ENCODE measurements at places on chromosomes 3 and 15.

- DNase-seq, result no peak
Measured at GRCh38 chr15:58228718-58229117, 90.5 kb downstream of the AQP9 start.

- no peak for DNase-seq
Measured at GRCh38 chr3:31275583-31275982, 257.1 kb upstream of the STT3B start.

- no peak for DNase-seq
Measured at GRCh38 chr15:89778861-89779260, 2.7 kb downstream of the MESP2 start.

DNA sequence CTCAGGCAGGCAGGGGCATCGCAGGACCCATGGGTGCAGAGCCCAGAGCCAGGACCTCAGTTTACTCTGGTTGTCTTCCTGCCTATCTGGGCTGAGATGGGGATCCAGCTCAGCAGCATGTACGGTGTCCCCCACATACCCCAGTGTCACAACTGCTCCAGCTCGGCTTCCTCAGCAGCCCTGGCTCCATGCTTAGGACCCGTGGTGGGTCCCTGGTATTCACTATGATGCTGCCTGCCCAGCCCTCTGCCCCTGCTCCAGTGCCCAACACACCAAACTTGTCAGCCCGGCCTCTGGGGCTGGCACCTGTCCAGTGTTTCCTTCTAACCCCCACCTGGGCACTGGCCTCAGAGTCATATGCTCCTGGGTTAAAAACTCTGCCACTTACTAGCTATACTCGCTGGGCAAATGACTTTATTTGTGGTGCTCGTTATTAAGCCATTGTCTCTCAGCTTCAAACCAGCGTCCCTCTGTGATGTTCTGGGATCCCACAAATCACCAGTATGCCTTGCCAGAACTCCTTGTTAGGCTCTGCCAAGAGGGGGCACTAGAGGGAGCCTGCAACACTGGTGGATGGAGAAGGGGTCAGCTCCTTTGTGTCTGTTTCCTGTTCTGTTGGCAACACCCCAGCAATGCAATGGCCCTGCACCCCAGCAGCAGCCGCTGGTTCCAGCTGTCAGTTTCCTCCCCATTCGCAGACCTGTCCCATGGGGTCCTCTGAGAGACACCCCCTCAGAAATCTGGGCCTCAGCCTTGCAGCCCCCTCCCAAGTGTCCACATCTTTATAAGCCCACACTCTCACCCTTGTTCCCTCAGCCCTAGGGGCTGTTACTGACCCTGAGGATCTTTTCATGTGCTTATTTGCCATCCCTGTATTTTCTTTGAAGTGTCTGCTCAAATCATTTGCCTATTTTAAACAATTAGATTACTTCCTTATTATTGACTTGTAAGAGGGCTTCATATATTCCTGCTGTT, 24.1 kb upstream of the MRPS22 start:
- no peak for DNase-seq

DNA sequence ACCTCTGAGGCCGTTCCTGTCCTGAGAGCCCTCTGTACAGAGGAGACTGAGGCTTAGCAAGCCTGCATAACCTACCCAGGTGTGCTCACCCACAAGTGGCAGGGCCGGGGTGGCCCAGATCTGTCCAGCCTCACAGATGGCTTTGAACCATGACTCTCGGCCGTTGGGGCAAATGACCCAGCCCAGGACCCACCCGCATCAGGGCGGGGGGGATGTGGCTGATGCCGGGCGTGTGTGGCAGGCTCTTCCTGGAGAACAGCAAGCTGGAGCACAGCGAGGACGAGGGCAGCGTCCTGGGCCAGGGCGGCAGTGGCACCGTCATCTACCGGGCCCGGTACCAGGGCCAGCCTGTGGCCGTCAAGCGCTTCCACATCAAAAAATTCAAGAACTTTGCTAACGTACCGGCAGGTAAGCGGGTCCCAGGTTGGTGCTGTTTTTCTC, 133.5 kb downstream of the LRRK1 start:
- DNase-seq, result no peak

- no peak for DNase-seq
Measured at GRCh38 chr3:144497452-144497851, 525.8 kb downstream of the DIPK2A start.

DNA sequence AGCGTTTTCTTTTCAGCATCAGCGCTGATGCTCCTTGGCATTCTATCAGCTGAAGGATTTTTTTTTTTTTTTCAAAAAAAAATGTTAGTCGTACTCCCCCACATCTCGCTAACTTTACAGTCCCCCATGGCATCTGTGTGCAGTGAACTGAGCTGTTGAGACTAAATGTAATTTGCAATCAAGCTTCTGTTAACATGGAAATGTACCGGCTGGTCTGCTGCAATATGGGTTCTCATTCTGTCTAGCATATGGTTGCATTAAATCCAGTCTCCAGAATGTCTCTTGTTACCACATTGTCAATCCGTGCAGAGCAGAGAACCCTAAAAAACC, 32.2 kb upstream of the TPRG1 start:
- DNase-seq, result no peak

DNA sequence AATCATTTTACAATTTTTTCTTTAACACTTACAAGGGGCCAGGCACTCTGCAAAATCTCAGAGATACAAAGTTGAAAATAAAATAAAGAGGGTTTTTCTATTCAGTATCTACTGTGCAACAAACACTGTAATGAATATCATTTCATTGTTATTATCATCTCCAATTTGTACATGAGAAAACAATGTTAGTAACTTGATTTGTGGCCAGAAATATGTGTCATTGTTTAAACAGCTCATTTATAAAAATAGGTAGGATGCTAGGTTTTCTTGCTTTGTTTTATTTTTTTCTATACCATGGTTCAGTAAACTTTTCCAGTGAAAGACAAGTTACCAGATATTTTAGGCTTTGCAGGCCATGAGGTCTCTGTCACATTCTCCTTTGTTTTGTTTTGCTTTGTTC, 318.1 kb upstream of the UBE2E2 start:
- DNase-seq, result no peak

GRCh38 chr15:40320931-40321371, 2.5 kb upstream of the INAFM2 start:
- peak; percentile 62 for DNase-seq

DNA sequence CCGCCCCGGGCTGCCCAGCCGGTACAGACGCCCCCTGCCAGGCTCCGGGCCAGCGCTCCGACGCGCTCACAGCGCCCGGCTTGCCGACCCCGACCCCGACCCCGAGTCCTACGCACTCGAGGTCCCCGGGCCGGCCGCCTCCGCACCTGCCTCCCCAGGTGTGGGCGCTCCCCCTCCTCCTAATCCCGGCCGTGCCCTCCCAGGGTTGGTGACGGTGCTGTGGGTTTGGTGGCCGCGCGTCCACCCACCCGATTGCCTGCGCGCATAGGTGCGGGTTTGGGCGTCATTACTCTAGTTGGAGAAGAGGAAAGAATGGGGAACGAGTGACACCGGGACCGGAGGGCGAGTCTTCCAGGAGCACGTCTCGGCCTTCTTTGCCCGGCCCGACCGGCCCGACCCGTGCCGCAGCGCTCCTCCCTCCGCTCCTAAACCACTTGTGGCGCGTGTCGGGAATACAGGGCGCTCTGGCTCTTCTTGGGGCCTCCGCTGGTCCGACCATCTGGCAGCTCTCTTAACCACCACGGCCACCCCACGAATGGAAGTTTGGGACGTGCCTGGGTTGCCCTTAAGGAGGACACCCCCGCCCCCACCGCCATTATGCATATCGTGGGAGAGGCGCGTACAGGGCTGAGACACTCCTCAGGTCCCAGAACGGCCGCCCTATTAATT, 810 bp upstream of the THRB start:
- no peak for DNase-seq

DNA sequence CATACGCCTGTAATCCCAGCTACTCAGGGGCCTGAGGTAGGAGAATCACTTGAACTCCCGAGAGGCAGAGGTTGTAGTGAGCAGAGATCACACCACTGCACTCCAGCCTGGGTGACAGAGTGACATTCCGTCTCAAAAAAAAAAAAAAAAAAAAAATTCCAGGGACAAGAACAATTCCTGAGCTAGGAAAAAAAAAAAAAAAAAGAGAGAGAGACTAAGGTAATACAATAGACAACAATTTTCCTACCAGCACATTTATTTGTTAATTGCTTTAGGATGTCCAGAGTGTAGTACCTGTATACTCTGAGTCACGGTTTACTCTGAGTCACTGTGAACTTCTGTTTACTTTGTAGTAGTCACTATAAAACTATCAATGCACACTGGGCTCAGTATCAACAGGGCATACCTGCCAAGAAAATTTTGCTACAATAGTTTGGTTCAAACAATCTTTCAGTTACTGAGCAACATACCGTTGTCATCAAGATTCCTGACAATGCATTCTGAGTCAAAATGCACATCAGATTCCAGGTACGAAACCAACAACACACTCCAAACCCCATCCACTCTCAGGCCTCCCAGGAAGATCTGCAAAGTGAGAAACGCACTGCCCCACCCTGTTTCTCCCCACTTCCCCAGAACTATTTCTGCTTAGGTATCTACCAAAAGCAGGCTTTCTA, 28.3 kb downstream of the IGF2BP2 start:
- no peak for DNase-seq

- DNase-seq, result no peak
Measured at GRCh38 chr3:136366289-136366688, 116.1 kb downstream of the PCCB start.

DNA sequence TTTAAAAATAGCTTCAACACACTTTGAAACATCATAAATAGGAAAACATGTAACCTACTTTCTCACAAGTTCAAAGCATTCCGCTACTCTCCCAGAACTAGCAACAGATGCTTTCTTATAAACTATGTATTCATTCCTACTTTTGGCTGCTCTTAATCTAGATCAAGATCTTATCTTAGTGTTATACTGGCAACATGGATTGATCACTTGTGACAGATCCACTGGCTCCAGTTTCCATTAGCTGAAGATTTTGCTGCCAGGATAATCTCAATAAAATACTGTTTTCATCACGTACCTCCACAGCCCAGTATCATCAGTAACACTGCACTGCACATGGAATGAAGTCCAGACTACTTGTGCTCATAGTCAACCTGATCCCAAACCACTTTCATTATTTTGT, 491.7 kb upstream of the AGTR1 start:
- no peak for DNase-seq

- DNase-seq, result no peak
Measured at GRCh38 chr15:48006031-48006511, 114.7 kb upstream of the SLC24A5 start.

- DNase-seq, result no peak
Measured at GRCh38 chr15:80785811-80786354, 6.7 kb downstream of the CEMIP start.

GRCh38 chr15:70035051-70035718, 62.5 kb downstream of the TLE3 start:
- no peak for DNase-seq

DNA sequence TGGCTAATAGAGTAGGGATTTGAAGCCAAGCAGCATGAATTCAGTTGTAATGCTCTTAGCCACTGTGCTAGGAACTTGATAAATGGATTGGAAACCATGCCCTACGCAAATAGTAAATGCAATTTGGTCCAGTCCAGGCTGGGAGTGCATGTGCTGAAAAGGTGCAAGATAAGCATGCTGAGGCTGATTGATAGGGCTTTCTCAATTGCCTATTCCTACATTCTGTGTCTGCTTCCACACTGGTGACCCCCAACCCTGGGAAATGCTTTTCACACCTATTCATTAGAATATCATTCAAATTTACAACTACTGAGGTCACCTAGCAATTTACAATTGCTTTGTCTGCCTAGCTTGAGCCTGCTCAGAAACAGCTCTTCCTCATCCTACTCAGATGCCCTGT, 84.7 kb upstream of the SLC25A36 start:
- DNase-seq, result no peak

DNA sequence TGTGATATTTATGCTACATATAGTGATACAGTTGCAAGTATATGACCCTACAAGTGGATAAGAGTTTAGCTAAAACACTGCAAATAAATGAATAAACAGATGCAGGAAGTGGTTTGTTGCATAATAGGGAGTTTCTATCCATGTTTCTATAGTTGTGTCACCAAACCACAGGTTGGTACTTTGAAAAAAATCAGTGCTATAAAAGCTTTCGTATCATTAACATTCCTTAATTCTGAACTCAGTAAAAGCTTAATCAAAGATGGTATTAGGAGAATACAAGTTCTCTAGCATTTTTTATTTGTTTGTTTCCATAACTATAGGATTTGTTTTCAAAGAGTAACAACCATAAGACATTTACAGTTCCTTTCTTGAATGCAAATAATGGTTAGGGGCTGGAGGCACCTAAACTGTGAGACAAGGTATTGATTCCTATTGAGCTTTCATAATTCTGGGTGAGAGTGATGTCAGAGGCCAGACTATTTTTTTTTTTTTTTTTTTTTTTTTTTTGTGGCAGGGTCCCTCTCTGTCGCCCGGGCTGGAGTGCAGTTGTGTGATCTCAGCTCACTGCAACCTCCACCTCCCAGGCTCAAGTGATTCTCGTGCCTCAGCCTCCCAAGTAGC, 29.6 kb downstream of the CPOX start:
- no peak for DNase-seq

GRCh38 chr3:65675011-65675410, 363.7 kb downstream of the MAGI1 start:
- DNase-seq, result no peak

DNA sequence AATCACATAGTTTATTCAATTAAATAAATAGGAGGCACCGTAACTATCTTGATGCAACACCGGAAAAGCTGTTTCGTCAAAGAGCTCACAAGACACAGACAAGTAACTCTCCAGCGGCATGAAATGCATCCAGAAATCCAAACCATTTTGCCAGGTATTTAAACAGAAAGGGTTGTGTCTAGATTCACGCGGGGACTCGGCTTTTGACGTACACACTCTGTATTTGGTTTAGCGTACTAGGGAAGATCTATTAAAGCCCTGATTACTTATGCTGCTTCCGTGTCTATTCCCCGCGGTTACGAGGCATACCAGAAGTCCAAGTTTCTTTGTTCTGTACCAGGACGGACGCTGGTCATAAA, 718 bp downstream of the BNIP2 start:
- DNase-seq, result no peak

DNA sequence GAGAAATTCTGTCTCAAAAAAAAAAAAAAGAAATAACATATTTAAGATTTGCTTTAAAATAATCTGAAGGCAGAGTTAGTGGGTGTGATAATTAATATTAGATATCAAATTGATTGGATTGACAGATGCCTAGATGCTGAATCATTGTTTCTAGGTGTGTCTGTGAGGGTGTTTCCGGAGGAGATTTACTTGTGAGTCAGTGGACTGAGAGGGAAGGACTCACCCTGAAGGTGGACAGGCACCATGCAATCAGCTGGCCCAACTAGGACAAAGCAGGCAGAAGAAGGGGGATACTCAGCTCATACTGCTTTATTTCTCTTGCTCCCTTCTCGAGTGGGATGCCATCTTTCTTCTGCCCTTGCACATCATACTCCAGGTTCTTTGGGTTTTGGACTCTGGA, 16.7 kb upstream of the RPL24 start:
- no peak for DNase-seq

- DNase-seq, result no peak
Measured at GRCh38 chr15:79373728-79374127, 58.4 kb upstream of the MINAR1 start.

DNA sequence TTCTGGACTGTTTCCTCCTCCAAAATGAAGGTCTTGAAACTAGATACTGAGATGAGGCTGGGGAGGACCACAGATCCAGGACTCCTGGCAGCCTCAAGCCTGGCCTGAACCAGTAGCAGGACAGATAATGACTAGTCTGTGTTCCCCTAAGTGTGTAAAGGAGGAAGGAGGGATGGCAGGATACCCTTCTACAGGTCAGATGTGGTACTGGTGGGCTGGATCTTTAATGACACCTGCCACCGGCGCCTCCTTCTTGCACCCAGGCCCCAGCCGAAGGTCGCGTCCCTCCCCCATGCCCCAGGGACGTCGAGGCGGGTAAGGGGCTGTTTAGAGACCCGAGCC, 556 bp downstream of the USP19 start:
- no peak for DNase-seq

Measured in GM19239 (cell line).